NCI-H187 treated with DMSO at 0.1 percent for 48 hours (cell line): ENCODE measurements at places on chromosomes 12 and 14.

DNA sequence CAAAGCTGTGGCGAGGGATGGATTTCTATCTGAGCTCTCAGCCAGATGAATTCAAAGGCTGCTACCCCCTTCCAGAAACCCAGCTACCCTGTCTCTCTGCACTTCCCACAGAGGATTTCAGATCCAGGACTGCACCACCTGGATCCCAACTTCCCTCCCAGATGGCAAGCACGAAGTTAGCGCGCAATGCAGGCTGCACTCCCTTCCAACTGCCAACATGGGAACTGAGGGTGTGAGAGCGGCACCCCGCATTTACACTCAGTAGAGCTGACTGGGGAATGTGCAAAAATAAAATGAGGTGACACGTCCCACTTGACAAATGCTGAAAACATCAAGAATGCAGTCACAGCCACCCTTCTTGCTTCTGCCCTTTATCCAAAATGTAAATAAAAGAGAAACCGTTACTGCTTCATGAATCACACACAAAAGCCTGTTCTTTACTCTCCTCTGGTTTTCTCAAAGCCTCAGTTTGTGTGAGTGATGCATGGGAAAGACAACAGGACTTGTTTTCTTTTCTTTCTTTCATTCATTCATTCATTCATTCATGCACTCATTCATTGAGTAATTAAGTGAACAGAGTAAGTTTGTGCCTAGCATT, 85.7 kb downstream of the ITPK1 start:
- DNase-seq: no peak

DNA sequence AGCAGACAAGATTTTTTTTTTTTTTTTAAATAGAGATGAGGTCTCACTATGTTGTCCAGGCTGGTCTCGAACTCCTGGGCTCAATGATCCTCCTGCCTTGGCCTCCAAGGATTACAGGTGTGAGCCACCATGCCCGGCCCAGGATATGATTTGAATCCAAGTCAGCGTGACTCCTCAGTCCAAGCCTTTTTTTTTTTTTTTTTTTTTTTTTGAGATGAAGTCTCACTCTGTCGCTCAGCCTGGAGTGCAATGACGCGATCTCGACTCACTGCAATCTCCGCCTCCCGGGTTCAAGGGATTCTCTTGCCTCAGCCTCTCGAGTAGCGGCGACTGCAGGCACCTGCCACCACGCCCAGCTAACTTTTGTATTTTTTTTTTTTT, 6.9 kb downstream of the CABP1 start:
- DNase-seq: no peak

DNA sequence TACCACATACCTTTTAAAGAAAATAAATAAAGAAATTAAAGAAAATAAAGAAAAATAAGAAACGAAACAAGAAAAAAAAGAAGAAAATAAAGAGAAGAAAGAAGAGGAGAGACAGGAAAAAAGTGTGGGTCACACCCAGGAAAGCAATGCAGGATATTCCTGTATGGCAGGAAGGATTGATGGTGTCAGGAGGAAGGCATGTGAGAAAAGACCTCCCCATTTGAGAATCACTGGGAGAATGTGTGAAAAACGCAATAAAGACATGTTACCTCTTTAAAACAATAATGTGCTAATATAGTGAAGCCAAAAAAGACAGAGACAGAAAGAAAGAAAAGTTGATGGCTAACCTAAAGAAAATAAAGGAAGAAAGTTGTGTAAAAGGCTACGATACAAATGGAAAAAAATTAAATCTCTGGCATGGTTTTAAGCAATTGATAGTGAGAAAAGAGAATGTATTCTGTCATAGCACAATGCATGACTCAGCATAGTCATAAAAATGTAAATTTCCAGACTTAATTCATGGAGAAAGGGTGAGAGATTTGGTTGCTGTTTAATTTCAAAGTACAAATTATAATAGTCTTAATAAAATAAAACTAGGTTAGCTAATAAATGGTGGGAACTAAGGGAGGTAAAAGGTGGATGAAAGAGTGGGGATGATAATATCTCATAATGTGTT, 24.3 kb upstream of the FOXG1 start:
- no peak for DNase-seq

GRCh38 chr14:20516921-20517320, 11.6 kb downstream of the RNASE10 start:
- DNase-seq: no peak

DNA sequence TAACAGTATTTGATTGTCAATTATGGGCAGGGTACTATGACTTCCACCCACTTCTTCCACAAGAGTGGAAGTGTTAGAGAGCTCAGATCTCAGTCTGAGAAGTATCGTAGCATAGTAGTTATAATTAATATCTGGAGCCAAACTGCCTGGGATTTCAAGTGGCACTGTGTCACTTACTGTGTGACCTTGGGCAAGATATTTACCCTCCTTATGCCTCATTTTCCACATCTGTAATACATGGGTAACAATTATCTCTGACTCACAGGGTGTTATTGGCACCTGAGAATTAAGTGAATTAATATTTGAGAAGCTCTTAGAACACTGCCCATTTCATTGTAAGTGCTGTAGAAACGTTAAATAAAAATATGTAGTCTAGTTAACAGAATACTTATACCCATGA, 11.5 kb downstream of the RAB21 start:
- no peak for DNase-seq

- DNase-seq: no peak
Observed at GRCh38 chr14:65846196-65846868, 433.8 kb downstream of the FUT8 start.

- DNase-seq: no peak
Observed at GRCh38 chr12:64018524-64018923, 174.0 kb downstream of the SRGAP1 start.

DNA sequence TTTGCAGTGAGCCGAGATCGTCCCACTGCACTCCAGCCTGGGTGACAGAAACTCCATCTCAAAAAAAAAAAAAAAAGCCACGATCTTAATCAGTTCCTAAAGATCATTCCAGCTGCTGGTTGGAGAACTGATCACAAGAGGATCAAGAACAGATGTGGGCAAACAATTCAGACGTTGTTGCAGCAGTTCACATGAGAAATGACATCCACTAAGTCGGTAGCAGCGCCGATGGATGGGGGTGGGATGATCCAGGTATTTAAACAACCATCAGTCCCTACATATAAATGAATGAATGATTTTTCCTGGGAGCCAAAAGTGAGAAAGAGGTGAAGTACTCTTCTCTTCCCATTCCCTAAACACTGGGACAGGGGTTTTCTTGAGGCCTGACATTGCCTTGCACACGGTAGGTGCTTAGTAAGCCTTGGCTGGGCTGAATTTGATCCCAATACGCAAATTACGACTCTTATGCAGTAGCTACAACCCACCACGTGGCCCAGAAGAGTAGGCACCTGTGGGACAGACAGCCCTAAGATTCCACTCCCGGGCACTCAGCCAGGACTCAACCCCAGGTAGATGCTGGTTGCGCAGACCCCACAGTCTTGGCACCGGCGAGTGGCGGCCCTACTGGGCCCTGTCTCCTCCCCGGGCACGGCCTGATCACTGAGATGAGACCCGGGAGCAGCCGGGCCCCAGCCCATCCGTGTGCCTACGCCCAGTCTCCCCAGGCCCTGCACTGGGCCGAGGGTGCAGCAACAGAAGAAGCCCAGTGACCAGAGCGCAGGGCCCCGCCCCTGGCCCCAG, 565 bp downstream of the SPRYD3 start:
- DNase-seq: no peak

DNA sequence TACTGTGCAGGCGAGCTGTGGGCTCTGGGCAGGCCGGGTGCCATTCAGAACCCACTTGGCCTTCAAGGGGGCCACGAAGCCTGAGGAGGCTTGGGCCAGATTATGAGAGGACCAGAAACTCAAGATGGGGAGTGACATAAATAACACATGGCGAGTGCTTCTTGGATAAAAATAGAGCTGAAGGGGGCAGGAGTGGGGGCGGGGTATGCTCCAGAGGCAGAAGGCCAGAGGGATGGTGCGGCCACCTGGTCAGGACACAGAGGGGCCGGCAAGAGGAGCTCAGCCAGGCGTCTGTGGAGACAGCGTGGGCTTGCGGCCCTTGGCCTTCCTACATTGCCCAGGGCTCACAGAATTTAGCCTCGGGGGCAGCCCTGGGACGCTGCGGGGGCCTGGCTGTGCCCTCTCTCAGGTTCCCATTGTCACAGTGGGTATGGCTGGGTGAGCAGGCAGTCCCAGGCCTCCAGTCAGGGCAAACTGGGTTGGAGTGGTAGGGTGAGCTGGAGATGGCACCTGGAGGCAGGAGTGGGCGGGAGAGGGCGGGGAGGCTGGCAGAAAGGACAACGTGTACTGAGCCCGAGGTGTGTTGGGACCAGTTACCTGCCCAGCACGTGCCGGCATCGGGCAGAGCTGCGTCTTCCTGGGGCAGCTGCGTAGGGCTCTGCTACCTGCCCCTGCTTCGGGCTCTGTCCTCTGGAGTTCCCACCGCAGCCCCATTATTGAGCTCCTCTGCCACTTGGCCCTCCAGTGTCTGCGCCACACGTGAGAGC, 7.4 kb upstream of the SLC25A29 start:
- no peak for DNase-seq

DNA sequence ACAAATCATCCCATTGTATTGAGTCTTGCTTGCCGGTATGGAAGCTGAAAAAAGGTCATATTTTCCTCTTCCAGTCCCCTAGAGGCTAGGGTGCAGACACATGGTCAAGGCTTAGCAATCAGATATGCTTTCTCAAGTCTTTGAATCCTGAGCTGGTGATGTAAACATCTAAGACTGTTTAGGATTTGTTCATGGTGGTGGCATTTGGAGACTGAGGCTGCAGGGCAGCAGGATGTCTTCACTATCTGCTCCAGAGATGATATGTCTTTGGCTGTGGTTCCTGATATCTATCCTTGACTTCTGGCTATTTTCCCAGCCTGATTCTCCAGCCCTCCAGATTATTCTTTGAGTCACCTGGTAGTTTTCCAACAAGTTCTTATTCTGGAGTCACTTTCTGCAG, 50.5 kb upstream of the DACT1 start:
- DNase-seq: no peak

- DNase-seq: no peak
Observed at GRCh38 chr12:93468008-93468371, 676 bp downstream of the MRPL42 start.

- DNase-seq: no peak
Observed at GRCh38 chr14:99047441-99048031, 224.5 kb downstream of the BCL11B start.

DNA sequence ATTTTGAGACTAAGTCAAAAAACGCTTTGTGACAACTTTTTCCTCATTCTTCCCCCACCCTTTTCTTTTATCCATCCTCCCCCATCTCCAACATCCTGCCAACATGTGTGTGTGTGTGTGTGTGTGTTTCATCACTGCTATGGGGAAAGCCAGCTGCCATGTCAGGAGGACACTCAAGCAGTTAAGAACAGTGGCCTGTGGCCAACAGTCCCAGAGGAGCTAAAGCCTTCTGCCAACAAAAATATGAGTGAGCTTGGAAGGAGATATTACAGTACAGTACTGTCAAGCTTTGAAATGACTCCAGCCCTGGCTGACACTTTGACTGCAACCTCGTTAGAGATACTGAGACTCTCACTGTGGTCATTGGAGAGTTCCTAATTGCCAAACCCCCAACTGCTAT, 5.0 kb upstream of the CSRP2 start:
- DNase-seq: no peak

DNA sequence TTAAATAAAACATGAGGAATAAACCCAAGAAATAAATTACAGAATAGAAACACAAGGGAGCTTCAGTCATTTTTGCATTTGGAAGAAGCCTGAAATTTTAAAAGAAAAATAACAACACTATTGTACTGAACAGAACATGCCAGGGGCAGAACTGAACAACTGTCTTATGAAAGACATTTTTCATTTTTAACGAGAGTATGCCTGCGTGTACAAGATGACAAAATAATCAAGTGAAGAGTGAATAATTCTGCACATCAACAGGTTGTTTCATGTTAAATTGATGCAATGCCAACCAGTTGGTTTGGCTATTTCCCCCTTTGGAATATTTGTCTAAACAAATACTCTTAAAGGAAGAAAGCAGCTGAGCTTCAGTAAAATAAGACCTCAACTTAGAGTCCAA, 103.3 kb upstream of the BTG1 start:
- DNase-seq: no peak

GRCh38 chr14:105926373-105927095, 400.2 kb downstream of the TMEM121 start:
- DNase-seq: no peak

GRCh38 chr14:54317391-54317790, 79.4 kb upstream of the CDKN3 start:
- DNase-seq: no peak

GRCh38 chr14:53152887-53153701, at the start of gene DDHD1:
Gene DDHD1, minus strand, starts transcription at chr14:53153323. Its CDS starts 225 bp downstream, at chr14:53153098.
- no peak for DNase-seq

- no peak for DNase-seq
Observed at GRCh38 chr12:6161124-6161882, 36.8 kb upstream of the VWF start.

DNA sequence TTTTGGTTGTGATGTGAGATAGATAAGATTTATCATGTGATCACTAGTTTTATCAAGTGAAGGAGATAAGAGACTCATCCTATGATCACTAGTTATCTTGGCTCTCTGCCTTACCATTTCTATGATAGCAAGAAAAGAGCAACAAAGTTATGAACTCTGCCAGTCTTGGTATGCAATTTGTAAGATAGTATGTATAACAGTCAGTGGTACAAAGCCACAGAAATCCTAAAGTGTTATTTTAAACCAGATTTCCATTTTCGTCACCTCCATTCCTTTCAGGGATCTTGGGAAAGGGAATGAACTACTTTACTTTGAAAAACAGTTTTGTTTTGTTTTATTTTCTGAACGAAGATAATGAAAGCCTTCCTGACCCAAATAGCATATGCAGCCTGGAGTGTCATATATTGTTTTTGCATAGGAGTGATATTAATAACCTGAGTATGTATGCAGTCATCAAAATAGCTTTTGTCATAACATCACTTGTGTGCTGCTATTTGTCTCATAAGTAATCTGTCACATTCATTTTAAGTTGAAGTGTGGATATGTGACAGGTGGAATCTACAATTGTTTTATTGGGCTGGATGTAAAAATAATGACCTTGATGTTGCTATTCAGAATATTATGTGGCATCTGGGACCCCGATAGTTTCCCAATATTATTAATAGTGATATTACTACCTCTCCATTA, 35.0 kb downstream of the FLRT2 start:
- no peak for DNase-seq

DNA sequence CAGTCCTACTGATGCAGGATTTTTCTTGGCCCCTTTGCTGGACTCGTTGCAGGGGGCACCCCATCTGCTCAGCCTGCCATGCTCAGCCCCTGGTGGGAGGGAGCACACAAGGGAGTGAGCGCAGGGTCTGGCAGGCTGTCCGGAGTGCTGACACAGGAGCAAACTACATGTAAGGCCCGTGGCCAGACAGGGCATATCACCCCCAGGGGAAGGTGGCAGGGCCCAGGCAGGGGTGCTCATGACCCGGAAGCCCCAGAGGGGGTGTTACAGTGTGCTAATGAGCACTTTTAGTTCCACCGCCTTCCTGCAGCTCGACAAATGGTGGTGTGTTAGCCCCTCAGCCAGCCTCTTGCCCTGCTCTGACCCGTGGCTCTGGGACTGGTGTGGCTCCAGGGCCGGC, 645.6 kb upstream of the TMEM132C start:
- no peak for DNase-seq
